Cardiac atrium fibroblast (primary cell): ENCODE measurements at places on chromosomes 5 and 9. TPM values are rescaled to one million over a fixed set of nuclear protein-coding genes. Genes with fewer than 3 reads are reported as not detected.

The LECT2 gene
- not detected in 2 replicates for total RNA-seq

The SPATA31C1 gene
- not detected in 2 replicates for total RNA-seq

The CCNI2 gene
- not detected in 2 replicates for total RNA-seq

The ENTR1 gene
- 38.9 and 43.3 TPM in 2 replicates for total RNA-seq

The FAXDC2 gene
- total RNA-seq, result 4.2 and 7.8 TPM in 2 replicates

The ARID3C gene
- 0.72 TPM in 1 of 2 replicates, not detected in the other for total RNA-seq

The FBXL7 gene
- total RNA-seq, result 8.3 and 8.8 TPM in 2 replicates

The SCAI gene
- 1.4 and 1.5 TPM in 2 replicates for total RNA-seq

The SNX24 gene
- 13.4 and 24.6 TPM in 2 replicates for total RNA-seq

The ADRB2 gene
- total RNA-seq, result 0.16 TPM in 1 of 2 replicates, not detected in the other

The PROB1 gene
- 1.5 and 2.5 TPM in 2 replicates for total RNA-seq

The FAM53C gene
- total RNA-seq, result 25.4 and 26.2 TPM in 2 replicates

The FREM1 gene
- under 0.01 and 0.16 TPM in 2 replicates for total RNA-seq

The PANK3 gene
- total RNA-seq, result 26.9 and 31.9 TPM in 2 replicates

The TSSK1B gene
- 0.97 TPM in 1 of 2 replicates, not detected in the other for total RNA-seq

The C6 gene
- total RNA-seq, result 24.5 and 26.9 TPM in 2 replicates

The GFRA3 gene
- total RNA-seq, result not detected in 2 replicates

The PITX1 gene
- total RNA-seq, result not detected in 2 replicates

The ZNF366 gene
- total RNA-seq, result 0.49 TPM in 1 of 2 replicates, not detected in the other
